Pancreas (tissue), 10 donors: ENCODE measurements at places on chromosomes 12 and 14. TPM values are rescaled to one million over a fixed set of nuclear protein-coding genes. Genes with fewer than 3 reads are reported as not detected.

- no peaks in the 10 kb centered on the region for H3K4me1 ChIP-seq
- H3K27ac ChIP-seq = no peak overlapping the region
- H3K4me3 ChIP-seq = no peak overlapping the region
- no peaks in the 10 kb centered on the region for H3K27me3 ChIP-seq
Observed at GRCh38 chr12:45282411-45282810, 66.5 kb downstream of the ANO6 start.

GRCh38 chr12:53710091-53710490, 17.2 kb downstream of the CALCOCO1 start:
- no peak for DNase-seq
- H3K36me3 ChIP-seq = no peaks in the 10 kb centered on the region
- H3K4me1 ChIP-seq = no peaks in the 10 kb centered on the region
- H3K27ac ChIP-seq = no peak overlapping the region
- H3K4me3 ChIP-seq = no peak overlapping the region

GRCh38 chr12:107318806-107319532, 225.6 kb upstream of the CRY1 start:
- peaks cover 34% of the 10 kb centered on the region for H3K27me3 ChIP-seq
- H3K4me1 ChIP-seq = no peaks in the 10 kb centered on the region
- H3K36me3 ChIP-seq = no peaks in the 10 kb centered on the region
- H3K4me3 ChIP-seq = peak overlapping the region; percentile 47
- H3K27ac ChIP-seq = no peak overlapping the region

NANOG gene
- 0.28 TPM for total RNA-seq

- H3K36me3 ChIP-seq = no peaks in the 10 kb centered on the region
- no peak for DNase-seq
- H3K4me1 ChIP-seq = peaks cover 11% of the 10 kb centered on the region
Observed at GRCh38 chr14:30998100-30998706, 27.2 kb upstream of the AP4S1 start.

- no peak for DNase-seq
- no peaks in the 10 kb centered on the region for H3K36me3 ChIP-seq
- H3K4me1 ChIP-seq = peaks cover 12% of the 10 kb centered on the region
- H3K4me3 ChIP-seq = peak overlapping the region; percentile 45
- H3K27me3 ChIP-seq = no peaks in the 10 kb centered on the region
Observed at GRCh38 chr14:74954232-74954946, 1.0 kb downstream of the PGF start.

DNA sequence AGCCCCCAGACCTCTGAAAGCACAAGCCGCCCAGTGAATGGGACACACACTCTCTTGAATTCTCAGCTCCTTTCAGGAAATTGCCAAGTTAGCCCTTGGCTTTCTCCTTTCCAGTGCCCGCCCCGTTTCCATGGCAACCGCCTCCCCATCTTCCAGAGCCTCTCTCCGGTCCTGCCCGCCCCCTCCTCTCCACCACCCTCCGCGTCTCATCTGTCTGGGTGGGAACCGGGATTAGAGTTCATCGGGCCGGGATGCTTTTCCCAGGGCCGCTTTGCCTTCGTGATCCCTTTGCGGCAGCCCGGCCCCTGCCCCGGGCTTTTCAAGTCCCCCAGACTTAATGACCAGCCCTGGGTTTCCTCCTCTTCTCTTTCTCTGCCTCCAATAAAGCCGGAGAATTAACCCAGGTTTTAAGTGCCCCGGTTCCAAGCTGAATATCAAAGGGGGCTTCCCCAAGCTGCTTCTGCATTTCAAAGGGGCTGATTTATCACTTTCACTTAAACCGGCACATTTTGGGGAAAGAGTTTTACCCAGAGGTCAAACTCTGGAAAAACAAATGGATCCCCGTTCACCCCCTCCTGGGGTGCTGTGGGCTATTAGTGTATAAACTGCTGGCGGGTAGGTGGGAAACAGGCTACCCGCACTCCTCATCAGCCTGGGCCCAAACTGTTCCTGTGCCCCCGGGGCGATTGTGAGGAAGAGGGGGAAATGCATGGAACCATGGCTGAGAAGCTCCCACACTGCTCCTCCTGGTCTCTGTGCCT, 101.7 kb downstream of the ZFP36L1 start:
- no peaks in the 10 kb centered on the region for H3K27me3 ChIP-seq
- H3K4me1 ChIP-seq = no peaks in the 10 kb centered on the region
- H3K27ac ChIP-seq = no peak overlapping the region

CIROP gene
- not detected for total RNA-seq

DNA sequence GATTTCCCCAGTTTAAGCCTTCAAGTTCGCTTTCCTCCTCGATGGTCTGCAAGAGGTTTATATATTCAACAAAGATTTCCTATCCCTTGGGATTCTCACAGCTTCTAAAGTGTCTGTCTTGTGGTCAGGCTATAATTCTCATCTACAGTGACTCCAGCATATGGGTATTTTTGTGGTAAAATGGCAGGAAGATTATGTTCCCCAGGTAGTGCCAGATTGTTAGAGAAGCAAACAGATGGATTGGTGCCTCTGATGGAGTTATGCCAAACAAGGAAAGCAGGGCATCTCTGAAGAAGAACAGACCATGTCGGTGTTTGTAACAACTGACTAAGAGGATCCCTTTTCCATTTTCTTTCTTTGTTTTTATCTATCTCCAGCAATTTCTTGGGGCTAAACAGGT, 5.5 kb upstream of the CCDC175 start:
- no peak for DNase-seq
- H3K27me3 ChIP-seq = no peaks in the 10 kb centered on the region
- H3K36me3 ChIP-seq = no peaks in the 10 kb centered on the region
- no peak overlapping the region for H3K27ac ChIP-seq
- H3K4me1 ChIP-seq = no peaks in the 10 kb centered on the region

DNA sequence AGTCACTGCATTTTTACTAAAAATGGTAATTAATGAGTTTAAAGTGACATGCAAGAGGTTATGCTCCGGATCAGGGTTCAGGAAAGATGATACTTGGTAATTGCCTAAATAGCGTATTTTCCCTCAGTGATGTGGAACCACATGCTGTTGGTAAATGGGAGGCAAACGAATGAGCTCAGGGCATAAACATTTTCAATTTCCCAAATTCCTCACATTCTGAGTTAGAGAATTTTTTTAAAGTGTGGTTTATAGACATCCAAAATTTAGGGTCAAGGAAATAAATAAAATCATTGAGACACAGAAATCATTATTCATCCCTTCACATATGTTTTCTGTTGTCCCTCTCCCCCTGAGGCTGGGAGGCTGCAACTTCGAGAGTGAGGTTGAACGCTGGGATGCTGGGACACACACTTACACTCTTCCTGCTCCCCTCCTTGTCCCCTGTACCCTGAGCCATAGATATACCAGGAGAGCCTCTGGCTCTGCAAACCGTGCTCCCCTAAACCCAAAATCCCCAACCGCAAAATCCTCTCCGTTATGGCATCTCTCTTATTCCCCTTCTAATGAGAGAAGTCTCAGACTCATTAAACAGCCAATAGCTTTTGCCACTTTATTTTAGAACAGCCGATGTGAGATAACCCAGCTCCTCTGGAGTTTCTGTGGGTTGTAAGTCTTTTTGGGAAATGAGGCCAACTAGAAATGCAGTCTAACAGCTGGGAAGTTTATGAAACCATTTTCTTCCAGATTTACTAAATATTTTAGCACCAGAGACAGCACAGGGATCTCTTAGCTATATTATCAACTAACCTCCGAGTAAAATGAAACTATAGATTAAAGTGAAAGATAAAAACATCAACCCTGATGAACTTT, 21.4 kb upstream of the ADGRD1 start:
- DNase-seq = no peak
- H3K4me3 ChIP-seq = no peak overlapping the region
- H3K27ac ChIP-seq = no peak overlapping the region
- no peaks in the 10 kb centered on the region for H3K36me3 ChIP-seq

GRCh38 chr14:74984236-74985027, 18.3 kb upstream of the EIF2B2 start:
- H3K27me3 ChIP-seq = no peaks in the 10 kb centered on the region
- no peak overlapping the region for H3K4me3 ChIP-seq
- H3K4me1 ChIP-seq = no peaks in the 10 kb centered on the region
- no peak overlapping the region for H3K27ac ChIP-seq

DNA sequence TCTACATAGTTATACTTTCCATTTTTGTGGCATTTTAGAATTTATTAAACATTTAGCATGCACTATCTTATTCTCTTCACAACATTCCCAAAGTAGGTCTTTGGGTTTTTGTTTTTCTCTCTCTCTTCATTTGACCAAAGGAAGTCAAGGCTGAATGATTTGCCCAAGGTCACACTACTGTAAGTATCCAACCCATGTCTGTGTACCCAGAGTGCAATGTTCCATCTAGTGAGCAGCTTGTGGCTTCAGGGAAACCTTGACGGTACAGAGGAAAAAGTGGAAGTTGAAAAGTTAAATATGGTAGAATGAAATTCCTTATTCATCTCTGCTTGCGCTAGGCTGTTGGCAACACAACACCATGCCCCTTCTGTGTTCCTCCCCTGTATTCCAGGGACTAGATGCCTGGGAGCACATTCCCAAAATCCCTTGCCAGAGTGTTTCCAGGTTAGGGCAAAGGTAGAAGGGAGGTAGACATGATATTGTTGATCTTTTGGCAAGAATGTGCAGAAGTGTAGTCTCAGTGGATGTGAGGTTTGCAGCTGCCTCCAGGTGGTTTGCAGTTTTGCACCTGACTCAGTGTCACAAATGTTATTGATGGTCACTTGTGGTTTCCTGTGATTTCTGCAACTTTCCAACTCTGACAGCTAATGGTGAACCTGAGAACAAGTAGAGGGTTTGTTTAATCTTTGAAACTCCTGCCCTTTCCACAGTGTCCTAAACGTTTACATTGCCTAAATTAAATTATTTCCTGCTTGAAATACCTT, 196.7 kb downstream of the RMST start:
- no peak overlapping the region for H3K27ac ChIP-seq
- no peaks in the 10 kb centered on the region for H3K36me3 ChIP-seq
- DNase-seq = no peak
- H3K4me3 ChIP-seq = no peak overlapping the region
- H3K4me1 ChIP-seq = no peaks in the 10 kb centered on the region

TMTC1 gene
- total RNA-seq = 5.1 TPM

CEBPE gene
- total RNA-seq = not detected

SOAT2 gene
- total RNA-seq = not detected

DNA sequence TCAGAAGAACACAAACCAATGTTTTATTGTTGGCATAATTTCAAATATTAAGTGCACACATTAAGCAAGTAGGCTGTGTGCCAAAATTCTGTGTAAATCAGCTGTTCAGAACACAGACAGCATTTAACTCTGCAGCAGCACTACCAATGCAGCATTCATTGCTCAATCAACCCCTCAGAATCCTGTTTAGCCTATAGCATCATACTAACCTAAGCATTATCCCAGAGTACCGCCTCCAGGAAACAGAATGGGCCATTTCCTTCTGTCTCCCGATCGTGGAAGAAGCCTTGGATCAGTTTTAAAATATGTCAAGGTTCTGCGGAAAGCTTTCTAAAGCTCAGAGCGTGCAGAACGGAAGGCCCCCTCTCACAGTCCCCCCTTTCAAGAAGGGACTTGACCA, 3.3 kb downstream of the IL26 start:
- no peak overlapping the region for H3K4me3 ChIP-seq
- no peak overlapping the region for H3K27ac ChIP-seq
